Mesenteric fat pad (tissue), 1 donor: ENCODE measurements at places on chromosomes 4 and X. TPM values are rescaled to one million over a fixed set of nuclear protein-coding genes. Genes with fewer than 3 reads are reported as not detected.

- no peak for DNase-seq
These were observed 1410.9 kb downstream of the PCDH18 start for GRCh38 chr4:136121426-136121825.

DNA sequence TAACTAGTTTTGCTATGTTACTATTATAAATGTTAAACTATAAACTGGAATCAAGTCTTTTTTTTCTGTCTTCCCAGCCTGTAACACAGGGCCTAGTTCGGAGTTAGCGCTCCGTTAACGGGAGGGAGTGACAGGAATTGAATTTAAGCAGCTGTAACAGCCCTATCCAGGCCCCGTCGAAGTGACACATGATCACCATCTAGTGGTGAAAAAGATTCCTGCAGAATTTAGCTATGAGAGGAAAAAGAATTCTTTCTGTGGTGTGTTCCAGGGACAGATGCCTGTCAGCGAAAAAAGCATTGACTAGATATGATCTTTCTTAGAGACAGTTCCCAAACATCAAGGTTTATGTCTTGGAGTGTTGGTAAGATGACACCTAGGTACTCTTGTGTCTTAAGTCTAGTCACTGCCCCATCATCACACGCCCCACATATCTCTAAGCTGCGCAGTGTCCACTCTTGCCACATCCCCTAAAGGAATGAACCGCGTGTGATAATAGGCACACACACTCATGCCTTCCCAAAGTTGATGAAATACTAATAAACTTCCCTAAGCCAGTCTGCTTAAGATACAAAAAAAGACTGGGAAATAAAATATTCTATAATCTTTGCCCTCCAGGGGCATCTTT, 2.1 kb downstream of the GAB3 start:
- DNase-seq = no peak

GRCh38 chr4:101921370-101921769, 130.8 kb downstream of the BANK1 start:
- DNase-seq = no peak

DNA sequence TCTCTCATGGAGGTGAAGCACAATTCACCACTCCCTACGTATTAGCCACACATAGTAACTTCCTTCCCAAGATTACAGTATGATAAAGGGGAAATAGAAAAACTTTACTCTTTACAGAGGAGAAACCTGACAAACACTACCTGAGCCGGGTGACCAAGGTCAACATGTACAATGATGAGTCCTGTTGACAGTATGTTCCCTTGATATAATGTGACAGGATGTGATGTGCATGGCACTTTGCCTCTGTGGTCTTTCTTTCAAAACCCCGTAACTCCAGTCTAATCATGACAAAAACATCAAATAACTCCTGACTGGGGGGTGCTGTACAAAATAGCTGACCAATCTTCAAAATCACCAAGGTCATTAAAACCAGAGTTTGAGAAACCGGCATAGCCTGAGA, 60.6 kb downstream of the CD99L2 start:
- no peak for DNase-seq

DNA sequence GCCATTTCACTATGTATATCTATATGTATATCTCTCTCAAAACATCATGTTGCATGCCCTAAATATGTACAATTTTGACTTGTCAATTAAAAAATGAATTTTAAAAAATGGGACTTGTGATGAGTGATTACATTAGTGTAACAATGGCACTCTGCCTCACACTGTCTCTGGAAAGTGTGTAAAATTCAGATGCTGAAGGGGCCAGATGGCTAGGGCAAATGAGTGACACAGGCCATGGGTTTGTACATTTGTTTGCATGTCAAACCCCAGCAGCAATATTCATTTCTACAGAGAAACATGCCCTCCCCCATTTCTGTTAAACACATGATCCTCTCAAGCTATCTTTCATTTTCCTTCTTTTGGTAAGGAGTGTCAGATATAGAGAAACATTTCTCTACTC, 8.1 kb downstream of the SCARB2 start:
- DNase-seq = no peak

GRCh38 chrX:38205039-38205438, 15.6 kb downstream of the SRPX start:
- no peak for DNase-seq

GRCh38 chr4:143558286-143558685, 44.8 kb downstream of the SMARCA5 start:
- DNase-seq = no peak

DNA sequence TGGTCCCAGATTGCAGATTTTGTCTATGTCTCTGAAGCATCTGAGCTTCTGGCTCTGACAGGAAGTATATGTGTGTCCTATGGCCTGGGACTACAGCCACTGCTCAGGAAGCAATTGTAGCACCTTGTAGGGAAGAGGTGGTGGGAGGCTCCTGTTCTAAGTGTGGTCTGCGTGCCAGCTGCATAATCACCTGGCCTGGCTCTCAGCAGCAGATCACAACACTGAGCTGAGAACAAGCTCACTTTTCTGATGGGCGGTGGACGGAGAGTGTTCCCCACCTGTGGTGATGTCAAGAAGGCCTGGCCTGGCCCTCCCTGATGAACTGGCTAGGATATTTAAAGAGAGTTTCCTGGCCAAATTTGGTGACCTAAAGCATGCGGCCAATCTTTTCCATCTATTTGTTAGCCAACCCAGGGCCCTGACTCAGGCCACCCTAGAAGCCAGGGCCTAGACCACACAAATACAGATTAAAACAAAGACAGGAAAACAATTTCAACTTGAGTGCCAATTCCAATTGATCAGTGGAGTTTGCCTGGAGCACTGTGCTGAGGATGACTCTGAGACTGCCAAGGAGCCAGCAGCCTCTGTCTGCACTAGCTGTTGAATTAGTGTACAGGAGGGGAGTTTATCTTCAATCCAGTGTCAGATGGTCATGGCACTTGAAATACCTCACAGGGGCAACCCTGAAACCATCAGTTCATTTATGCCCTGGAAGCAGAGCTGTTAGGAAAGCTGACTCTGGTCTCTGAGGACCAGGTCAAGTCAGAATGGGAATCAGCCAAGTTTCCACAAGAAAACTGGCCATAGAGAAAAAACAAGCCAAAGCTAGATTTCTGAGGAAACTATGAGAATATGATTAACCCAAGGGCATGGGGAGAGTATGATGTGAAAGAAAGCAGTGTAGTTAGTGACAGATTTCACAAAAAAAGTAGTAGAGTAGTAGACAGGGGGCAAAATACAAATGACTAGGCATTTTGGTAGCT, 47.4 kb downstream of the PRDM5 start:
- DNase-seq = no peak

DNA sequence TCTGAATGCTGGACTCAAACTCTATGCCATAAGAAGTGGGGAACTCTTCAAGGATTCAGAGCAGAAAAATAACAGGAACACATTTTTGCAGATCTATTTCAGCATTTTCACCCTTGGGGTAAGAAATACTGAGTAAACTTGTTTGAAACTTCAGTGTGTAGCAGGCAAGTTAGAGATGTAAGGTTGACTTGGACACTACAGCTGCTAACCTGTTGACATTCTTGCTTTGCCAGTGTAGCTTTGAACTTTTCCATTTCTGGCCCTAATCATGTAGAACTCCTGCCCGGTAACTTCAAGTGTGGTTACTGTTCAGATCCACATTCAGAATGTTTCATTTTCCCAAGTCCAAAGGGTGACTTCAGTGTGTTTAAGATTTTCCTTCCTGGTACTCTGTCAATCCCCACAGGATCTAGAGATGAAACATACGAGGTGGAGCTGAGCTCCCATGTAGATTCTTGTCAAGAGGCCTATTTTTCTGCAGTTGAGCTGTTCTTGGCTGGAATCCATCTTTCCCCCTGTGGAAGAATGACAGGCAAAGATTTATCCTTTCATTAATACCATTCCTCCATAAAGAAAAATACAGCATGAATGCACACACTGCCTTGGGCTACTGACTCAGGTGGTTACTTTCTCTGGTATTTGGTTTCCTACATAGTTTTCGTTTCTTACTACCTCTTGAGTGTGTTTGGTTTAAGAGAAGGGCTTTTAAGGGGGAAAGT, 34.1 kb downstream of the FHDC1 start:
- DNase-seq = no peak

DNA sequence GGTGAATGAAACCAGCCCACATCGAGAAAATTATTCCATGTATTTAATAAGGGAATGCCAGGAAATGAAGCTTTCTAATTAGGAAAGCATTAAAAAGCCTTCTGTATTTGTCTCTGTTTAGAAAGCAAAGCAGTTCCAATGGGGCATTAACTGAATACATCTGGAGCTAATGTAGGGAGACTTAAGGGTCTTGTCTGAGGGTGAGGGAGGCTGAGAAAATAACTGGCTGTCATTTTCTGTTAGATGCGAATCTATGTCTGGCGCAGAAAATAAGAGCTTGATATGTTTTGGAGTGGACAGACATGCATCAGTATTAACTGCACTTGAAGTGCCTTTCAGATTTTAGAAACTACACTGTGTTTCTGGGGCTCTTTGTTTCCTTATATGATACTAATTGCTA, 111.3 kb downstream of the KLHL8 start:
- DNase-seq = no peak

DNA sequence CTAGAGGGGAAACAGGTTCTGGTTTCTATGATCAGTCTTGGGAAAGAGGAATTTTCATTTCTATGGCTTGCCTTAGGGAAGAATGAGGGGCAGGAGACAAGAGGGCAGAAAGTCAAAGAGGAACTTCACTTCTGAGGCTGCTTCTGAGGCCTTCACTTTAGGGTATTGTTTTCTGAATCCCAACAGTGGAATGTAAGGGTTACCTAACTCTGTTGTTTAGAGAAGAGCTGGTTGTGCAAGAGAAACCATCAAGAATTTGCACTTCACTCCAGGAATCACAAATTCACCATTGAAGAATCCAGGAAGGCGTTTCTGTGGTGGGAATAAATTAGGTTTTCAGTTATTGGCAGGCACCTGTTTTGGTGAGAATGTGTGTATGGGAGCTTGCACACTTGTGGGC, 126.7 kb upstream of the AMOT start:
- DNase-seq = no peak

GRCh38 chrX:13397878-13398818, 78.3 kb upstream of the ATXN3L start:
- no peak for DNase-seq

GRCh38 chr4:92714640-92715039, 410.9 kb downstream of the GRID2 start:
- DNase-seq = no peak

- DNase-seq = no peak
These were observed 4.6 kb downstream of the BDH2 start for GRCh38 chr4:103095080-103095479.

DNA sequence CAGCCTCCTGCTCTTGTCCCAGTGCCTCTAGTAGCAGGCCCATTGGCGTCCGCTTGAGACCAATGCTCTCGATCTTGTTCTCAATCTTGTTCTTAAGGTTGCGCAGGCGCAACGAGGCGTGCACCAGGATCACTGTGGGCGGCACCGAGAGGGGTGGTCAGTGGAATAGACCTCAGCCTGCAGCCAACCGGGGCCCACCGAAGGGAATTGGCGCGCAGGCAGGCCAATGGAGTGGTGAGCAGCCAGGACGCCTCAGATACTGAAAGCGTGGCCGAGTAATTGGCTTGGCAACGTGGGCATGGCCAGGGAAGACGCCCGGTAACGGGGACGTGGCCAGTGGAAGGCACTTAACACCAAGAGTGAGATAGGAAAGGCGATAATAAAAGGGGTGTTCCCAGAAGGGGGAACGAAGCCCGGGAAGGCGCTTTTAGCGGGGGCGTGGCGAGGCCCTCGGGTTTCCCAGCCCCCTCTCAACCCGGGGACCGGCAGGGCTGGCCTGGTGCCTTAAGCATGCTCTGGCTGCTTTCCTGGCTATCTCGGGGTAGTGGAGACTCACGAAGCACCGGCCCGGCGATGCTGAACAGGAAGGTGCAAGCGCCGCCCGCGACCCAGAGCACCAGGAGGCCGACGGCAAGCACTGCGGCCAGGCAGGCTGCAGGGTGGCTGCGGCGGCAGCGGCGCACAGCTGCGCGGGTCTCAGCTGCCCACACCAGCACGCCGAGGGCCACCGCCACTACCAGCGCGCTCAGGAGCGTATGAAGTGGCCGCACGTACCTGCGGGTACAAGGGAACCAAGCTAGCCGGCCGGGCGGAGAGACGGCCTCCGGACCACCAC, 1.7 kb downstream of the PRAF2 start:
- no peak for DNase-seq

The SHISA3 gene
- total RNA-seq = 0.48 TPM

The ZNF81 gene
- total RNA-seq = 8.3 TPM

The MAEA gene
- total RNA-seq = 46.8 TPM

The RNF128 gene
- total RNA-seq = 0.55 TPM
